ENCODE measurements at places on chromosomes 3 and 15.

DNA sequence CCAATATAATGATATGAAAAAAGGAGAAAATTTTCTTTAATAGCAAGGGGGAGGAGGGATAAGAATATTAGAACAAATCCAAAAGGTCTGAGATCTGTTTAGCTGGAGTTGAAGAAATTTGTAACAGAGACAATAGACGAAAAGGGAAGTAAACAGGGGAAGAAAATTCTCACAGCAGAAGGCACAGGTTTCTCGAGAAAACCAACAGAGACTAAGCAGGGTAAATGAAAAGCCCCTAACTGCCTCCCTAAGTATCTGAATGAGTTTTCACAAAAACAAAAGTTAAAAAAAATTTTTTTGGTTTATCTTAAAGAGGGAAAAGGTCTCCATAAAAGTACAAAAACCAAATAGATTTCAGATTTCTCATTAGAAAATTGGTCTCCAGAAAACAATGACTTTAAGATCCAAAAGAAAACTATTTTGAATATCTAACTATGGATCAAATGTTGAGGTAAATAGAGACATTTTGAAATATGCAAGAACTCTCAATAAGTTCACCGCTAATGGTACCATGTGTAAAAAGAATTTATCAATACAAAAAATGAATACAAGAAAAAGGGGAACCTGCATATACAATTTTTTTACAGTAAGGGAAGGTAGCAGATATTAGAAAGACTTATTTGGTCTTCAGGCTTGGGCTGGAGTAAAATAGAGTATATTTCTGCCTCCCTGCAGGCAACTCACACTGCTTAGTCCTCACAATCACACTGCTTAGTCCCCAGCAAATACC, 23.9 kb upstream of the NEK10 start:
- DNase-seq = no peak

GRCh38 chr3:31911124-31911523, 69.9 kb downstream of the OSBPL10 start:
- DNase-seq = no peak

DNA sequence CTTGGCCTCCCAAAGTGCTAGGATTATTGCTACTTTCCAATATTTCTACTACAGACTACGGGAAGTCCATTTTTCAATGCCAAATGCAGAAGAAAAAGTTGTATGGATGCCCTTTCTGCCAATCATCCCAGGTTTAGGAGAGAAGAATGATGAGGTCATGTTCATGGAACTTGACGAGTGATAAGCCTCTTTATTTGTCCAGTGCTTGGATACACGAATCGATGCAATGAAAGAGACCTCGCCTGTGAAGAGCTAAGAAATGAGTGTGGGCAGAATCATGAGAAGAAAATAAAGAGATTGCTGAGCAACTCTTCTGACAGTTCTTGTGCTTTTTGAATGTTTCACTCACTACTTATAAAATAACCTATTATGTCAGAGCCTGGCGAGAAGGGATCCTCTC, 996 bp upstream of the SLC28A1 start:
- no peak for DNase-seq

DNA sequence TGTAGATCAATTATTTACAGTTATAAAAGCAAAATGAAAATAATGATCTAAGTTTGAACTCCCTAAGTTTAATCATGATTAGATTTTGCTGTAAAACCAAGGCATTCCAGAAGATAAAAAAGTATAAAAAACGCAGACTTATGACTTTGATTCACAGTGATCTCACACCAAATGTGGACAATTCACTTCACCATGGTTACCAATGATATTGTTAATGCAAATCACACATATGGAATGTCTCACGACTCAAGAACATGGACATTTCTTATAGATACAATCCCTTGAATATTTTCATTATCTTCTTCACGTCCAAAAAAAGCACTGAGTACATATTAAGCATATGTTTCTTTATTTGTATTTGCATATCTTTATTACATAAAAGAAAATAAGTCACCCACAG, 1054.2 kb downstream of the NAALADL2 start:
- no peak for DNase-seq

Data from activated CD4-positive, alpha-beta T cell treated with anti-CD3 and anti-CD28 coated beads, Interleukin-2, amount 50 U/mL, for 16 hours (primary cell).